ENCODE measurements at places on chromosomes 12 and 14.

- DNase-seq = no peak
These were observed 178.6 kb downstream of the TMEM132C start for GRCh38 chr12:128445415-128446127.

- no peak for DNase-seq
These were observed 490.9 kb downstream of the FLRT2 start for GRCh38 chr14:86020841-86021240.

- no peak for DNase-seq
These were observed 47.6 kb downstream of the FAM222A start for GRCh38 chr12:109760930-109761921.

- no peak for DNase-seq
These were observed 17.7 kb downstream of the SLC11A2 start for GRCh38 chr12:51008329-51009055.

DNA sequence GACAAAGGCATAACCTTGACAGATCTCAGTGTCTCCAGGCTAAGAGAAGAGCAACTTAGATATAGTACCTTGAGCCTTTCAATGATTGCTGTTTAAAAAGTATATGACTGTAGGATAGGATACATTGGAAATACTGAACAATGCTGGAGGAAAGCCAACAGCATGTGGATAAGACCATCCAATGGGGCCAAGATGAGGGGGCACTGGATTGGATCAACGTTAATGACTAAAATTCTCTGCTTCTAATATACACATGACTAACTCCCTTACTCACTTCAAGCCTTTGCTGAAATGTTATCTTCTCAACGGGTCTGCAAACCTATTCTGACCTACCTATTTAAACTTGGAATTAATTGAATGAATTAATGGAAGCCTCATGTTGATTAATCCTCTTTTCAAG is 354.9 kb downstream of the RAD51B start:
- DNase-seq = no peak

DNA sequence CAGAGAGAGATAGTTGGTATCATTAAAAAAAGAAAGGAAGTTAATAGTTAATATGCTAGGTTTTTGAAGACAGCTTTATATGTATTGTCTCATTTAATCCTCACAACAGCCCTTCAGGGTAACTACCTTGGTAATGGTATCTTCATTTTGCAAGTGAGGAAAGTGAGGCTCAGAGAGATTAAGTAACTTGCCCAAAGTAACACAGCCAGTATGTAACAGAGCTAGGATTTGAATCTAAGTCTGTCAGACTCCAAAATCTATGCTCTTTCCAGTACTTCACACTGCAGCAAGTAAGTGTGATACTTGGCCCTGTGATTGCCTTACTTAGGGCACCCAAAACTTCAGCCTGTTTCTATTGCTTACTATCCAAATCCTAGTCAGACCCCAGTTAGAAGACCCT is 7.0 kb downstream of the SRP54 start:
- no peak for DNase-seq

- DNase-seq = no peak
These were observed 108.5 kb upstream of the ESRRB start for GRCh38 chr14:76267322-76268046.

GRCh38 chr12:69342421-69342820 is 5.8 kb upstream of the LYZ start:
- no peak for DNase-seq

- no peak for DNase-seq
These were observed 15.6 kb upstream of the DYNC1H1 start for GRCh38 chr14:101948666-101949216.

- DNase-seq = no peak
These were observed 352.9 kb upstream of the SEL1L start for GRCh38 chr14:81886588-81886987.

All from activated T-helper 9 cell treated with anti-CD3 and anti-CD28 coated beads, Interleukin-2, amount 50 U/mL, for 16 hours (primary cell).